Breast epithelium (tissue), 4 donors: ENCODE measurements at places on chromosomes 7 and 10. TPM values are rescaled to one million over a fixed set of nuclear protein-coding genes. Genes with fewer than 3 reads are reported as not detected.
A peak's percentile ranks its signal among the peaks of the same experiment; 100 is the strongest.

- no peaks in the 10 kb centered on the region for H3K36me3 ChIP-seq
- no peak overlapping the region for H3K4me3 ChIP-seq
- no peak for DNase-seq
Measured at GRCh38 chr10:57142925-57143576, 782.0 kb upstream of the ZWINT start.

DNA sequence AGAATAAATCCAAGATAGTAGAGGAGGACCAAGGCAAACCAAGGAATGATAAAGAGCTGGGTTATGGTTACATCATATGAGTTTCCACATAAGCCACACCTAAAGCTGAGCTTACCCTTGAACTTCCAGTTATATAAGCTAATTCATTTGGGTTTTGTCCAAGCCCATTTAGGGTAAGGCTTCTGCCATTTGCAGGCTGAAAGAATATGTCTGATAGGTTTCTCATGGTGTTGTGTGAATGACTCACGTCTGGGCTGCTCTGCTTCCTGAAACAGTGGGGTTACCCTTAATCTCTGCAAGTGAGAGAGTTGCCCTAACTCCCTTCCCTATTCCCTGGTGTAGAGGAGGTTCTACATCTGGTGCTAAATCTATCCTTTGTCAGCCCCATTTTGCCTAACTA, 60.8 kb downstream of the PTTG1IP2 start:
- H3K36me3 ChIP-seq: no peaks in the 10 kb centered on the region
- H3K27me3 ChIP-seq: no peaks in the 10 kb centered on the region
- no peaks in the 10 kb centered on the region for H3K4me1 ChIP-seq
- no peak for DNase-seq

DNA sequence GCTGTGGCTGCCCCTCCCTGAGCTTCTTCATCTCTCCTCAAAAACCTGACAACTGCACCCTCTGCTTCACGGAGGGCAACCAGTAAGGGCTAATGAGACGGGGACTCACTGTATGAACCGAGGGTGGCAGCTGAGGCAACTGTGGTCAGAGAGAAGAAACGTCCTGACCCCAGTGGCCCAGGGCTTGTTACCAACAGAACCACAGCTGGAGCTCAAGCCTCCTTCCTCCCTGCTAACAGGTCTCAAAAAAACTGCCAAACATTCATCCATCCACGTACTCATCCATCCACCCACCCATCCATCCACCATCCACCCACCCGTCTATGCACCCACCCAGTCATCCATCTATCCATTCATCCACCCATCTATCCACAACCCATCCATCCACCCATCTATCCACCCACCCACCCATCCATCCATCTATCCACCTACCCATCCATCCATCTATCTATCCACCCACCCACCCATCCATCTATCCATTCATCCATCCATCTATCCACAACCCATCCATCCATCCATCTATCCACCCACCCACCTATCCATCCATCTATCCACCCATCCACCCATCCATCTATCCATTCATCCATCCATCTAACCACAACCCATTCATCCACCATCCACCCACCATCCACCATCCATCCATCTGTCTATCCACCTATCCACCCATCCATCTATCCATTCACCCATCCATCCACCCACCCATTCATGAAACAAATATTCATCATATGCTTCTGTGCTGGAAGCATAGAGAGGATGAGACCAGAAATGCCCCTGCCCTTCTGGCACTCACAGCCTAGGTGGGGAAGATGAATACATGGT, 111.7 kb downstream of the PDGFA start:
- H3K4me1 ChIP-seq: no peaks in the 10 kb centered on the region
- no peaks in the 10 kb centered on the region for H3K36me3 ChIP-seq
- no peak for DNase-seq
- H3K4me3 ChIP-seq: no peak overlapping the region

DNA sequence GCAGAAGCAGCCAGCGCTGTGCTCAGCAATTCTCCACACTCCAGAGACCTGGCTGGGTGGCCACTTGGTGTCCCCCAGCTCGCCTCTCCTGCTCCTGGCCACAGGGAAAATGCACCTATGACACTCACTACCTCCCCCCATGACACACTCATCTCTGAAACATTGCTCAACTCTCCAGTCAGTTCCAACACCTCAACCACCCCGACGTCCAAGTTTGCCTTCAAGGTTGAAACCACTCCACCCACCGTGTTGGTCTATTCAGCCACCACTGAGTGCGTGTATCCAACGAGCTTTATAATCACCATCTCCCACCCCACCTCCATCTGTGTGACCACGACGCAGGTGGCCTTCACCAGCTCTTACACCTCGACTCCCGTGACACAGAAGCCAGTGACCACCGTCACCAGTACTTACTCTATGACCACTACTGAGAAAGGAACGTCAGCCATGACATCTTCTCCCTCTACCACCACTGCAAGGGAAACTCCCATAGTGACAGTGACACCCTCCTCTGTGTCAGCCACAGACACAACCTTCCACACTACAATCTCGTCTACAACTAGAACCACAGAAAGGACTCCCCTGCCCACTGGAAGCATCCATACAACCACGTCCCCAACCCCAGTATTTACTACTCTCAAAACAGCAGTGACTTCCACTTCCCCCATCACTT, 2.7 kb downstream of the MUC3A start:
- H3K4me1 ChIP-seq: no peaks in the 10 kb centered on the region
- no peak overlapping the region for H3K4me3 ChIP-seq
- H3K27ac ChIP-seq: no peak overlapping the region
- no peaks in the 10 kb centered on the region for H3K36me3 ChIP-seq
- no peak for DNase-seq

The TMEM184A gene
- 8.2 TPM for total RNA-seq

DNA sequence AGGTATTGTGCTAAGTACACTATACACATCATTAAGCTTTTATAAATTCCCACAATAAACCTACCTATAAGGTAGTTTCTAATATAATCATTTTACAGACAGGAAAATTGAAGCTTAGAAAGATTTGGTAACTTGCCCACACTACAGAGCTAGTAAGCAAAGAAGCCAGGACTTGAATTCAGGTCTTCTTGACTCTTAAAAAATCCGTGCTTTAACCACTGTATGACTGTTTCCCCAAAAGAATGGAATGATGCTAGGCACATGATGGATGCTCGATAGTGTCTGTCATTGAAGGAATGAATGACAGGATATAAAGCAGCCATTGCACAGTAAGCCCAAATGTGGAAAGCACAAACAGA, 26.6 kb downstream of the ZNF800 start:
- H3K36me3 ChIP-seq: no peaks in the 10 kb centered on the region
- H3K27me3 ChIP-seq: no peaks in the 10 kb centered on the region
- no peak overlapping the region for H3K27ac ChIP-seq
- H3K4me3 ChIP-seq: no peak overlapping the region
- no peak for DNase-seq

- no peak overlapping the region for H3K27ac ChIP-seq
- no peaks in the 10 kb centered on the region for H3K27me3 ChIP-seq
- no peaks in the 10 kb centered on the region for H3K4me1 ChIP-seq
- DNase-seq: no peak
- no peaks in the 10 kb centered on the region for H3K36me3 ChIP-seq
Measured at GRCh38 chr7:123583821-123584220, 17.8 kb upstream of the ASB15 start.

DNA sequence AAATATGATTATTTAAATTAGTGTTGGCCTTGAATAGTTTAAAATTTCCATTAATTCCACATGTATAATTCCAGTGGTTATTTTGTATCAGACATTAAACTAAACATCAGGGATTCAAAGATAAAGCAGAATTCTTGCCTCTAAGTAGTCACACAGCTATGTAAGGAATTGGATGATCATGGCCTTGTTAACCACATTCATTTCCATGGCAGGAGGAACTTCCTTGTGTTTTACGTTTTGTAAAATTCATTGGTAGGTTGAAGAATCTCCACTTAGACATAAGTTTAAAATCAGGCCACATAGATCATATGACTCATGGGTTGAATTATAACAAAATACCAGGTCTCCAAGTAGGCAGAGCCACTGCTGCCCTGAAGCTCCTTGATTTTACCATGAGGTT, 289.7 kb downstream of the PLXDC2 start:
- no peak overlapping the region for H3K27ac ChIP-seq
- no peaks in the 10 kb centered on the region for H3K4me1 ChIP-seq
- no peaks in the 10 kb centered on the region for H3K27me3 ChIP-seq
- no peak for DNase-seq
- no peaks in the 10 kb centered on the region for H3K36me3 ChIP-seq
- no peak overlapping the region for H3K4me3 ChIP-seq

DNA sequence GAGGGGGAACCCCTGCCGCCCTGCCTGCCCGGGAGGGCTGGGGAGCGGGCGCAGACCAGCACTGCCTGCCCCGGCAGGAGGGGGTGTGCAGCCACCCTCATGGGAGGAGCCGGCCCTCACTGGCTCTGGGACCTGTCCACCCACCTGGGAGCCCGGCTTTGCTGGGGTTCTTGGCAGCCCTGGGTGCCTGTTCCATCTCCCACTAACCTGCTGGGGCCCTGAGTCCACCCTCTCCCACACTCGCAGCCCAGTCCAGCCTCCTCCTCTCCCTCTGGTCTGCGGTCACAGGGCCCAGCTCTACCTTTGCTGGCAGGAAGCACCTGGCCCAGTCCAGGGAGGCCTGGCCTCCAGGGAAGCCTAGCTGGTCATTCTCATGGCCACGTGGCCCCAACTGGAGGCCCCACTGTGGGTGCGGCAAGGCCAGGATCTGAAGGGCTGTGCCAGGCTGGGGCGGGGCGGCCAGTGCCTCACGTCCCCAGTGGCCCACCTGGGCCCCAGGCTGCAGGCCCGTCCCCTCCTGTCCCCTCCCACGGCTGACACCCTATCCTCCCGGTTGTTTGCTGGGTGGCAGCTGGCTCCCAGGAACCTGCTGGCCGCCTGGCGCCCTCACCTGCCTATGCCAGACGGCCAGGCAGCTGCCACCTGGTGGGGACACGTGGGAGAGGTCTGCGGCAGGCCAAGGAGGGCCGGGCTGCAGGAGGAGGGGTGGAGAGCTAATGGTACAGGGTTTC, at the start of gene TMEM184A:
Gene TMEM184A (minus strand): TSS at position 393 of the 731 bp plus-strand sequence. CDS start 721 bp downstream, outside the sequence.
- H3K4me1 ChIP-seq: peaks cover 32% of the 10 kb centered on the region
- H3K4me3 ChIP-seq: peak within 1 kb of the TSS; percentile 51
- peak within 1 kb of the TSS; percentile 95 for H3K27ac ChIP-seq
- peak; percentile 89 for DNase-seq

The AEBP1 gene
- total RNA-seq: 300 TPM

GRCh38 chr10:121324678-121325213, 273.5 kb downstream of the FGFR2 start:
- no peaks in the 10 kb centered on the region for H3K4me1 ChIP-seq
- H3K36me3 ChIP-seq: no peaks in the 10 kb centered on the region
- H3K27me3 ChIP-seq: no peaks in the 10 kb centered on the region
- H3K27ac ChIP-seq: no peak overlapping the region

The UBE2D4 gene
- 34.1 TPM for total RNA-seq

DNA sequence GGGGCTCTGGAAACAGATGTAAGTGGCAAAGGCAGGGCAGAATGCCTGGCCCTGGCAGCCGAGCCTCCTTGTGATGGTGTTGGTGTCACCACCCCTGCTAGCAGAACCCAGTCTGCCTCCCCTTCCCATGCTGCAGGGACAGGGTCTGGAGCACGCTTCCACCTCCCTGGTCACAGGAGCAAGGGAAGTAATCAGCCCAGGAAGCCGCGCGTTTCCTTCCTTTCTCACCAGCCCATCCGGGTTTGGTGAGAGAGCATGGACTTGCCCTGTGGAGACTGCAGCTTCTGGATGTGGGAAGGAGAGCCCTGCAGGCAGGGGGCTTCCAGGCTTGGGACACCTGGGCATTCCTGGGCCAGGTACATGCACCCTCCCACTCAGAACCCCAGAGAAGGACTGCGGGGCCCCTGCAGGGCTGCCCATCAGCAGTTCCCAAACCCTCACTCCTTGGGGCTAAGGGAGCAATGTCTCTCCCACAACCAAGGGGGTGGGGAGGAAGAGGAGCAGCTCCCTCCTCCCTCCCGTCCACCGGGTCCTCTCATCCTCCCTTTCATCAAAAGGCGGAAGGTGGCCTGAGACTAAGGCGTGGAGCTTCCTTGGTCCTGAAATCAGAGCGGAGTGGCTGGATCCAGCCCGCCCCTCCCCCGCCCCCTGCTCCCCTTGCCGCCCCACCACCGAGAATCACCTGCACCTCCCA, 1.8 kb downstream of the MMRN2 start:
- H3K27me3 ChIP-seq: no peaks in the 10 kb centered on the region
- peak overlapping the region; percentile 85 for H3K27ac ChIP-seq
- DNase-seq: no peak
- H3K4me1 ChIP-seq: peaks cover 18% of the 10 kb centered on the region
- H3K4me3 ChIP-seq: peak overlapping the region; percentile 60

GRCh38 chr7:9657257-9657656, 1223.8 kb downstream of the NXPH1 start:
- H3K27me3 ChIP-seq: no peaks in the 10 kb centered on the region
- H3K4me1 ChIP-seq: no peaks in the 10 kb centered on the region
- no peak overlapping the region for H3K4me3 ChIP-seq
- DNase-seq: no peak
- H3K27ac ChIP-seq: no peak overlapping the region

DNA sequence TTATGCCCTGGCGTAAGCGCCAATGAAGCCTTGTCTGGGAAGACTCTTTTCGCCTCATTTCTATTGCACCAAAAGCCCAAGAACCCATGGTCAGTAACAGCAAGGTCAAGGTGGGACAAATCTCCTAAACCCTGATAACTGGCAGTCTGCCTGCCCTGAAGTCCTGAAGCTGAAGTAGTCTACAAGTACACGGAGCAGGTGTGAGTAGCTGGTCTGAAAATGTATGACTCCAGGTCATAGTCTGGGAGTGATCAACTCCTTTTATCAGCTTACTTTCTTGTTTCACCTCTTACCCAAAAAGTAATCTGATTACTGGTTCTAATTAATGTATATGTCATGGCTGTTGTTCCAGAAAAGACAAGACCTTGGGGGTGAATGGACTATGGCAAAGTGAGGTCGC, 107.3 kb upstream of the EFCAB10 start:
- H3K4me3 ChIP-seq: no peak overlapping the region
- no peaks in the 10 kb centered on the region for H3K4me1 ChIP-seq
- DNase-seq: no peak
- H3K27ac ChIP-seq: no peak overlapping the region

DNA sequence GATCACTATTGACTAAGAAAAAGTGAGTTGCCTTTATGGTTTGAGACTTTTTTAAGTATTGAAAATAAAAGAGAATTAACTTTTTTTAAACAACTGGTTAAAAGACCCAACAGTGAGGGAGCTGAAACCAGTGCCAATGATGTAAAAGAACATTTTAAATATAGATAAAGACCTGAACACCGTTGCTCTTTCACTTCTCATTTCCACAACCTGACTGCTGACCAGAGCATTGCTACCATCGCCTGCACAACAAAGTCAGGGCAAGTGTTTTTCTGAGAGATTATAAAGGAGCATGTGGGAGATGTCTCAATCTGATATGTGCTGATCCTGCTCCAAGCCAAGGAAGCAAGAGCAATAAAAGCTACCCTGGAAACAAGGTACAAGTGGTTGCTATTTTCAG, 34.7 kb downstream of the IMMP2L start:
- no peaks in the 10 kb centered on the region for H3K4me1 ChIP-seq
- DNase-seq: no peak
- H3K27ac ChIP-seq: no peak overlapping the region
- no peak overlapping the region for H3K4me3 ChIP-seq
- no peaks in the 10 kb centered on the region for H3K27me3 ChIP-seq

The ENKUR gene
- not detected for total RNA-seq

The CYP17A1 gene
- not detected for total RNA-seq

The TMEM225B gene
- total RNA-seq: 2.0 TPM

The GCK gene
- 1.6 TPM for total RNA-seq

GRCh38 chr7:67890316-67890715, 893.7 kb downstream of the TYW1 start:
- no peak overlapping the region for H3K27ac ChIP-seq
- no peaks in the 10 kb centered on the region for H3K27me3 ChIP-seq
- no peak overlapping the region for H3K4me3 ChIP-seq
- no peak for DNase-seq
- no peaks in the 10 kb centered on the region for H3K4me1 ChIP-seq

The CTAGE4 gene
- total RNA-seq: 31.5 TPM
